Midbrain (tissue), 1 donor: ENCODE measurements at places on chromosomes 6 and 20.
A peak's percentile ranks its signal among the peaks of the same experiment; 100 is the strongest.

GRCh38 chr20:6100246-6100645 lies 22.6 kb downstream of the FERMT1 start:
- no peak for DNase-seq

DNA sequence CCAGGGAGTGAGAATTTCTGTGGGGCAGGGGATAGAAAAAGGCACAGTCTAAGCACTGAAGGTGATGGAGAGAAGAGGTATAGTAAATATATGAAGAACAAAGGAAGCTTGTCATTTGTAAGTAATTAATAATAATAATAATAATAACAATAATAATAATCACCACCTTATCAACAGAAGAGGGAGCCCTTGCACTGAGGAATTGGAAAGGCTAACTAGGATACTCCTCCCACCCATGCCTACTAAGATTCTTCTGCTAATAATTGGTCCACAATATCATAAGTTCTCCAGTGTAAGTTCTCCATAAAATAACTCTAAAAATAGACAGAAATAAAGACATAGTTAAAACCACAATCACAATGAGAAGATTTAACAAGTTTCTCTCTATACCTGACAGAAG lies 912 bp upstream of the OR12D3 start:
- DNase-seq: no peak

DNA sequence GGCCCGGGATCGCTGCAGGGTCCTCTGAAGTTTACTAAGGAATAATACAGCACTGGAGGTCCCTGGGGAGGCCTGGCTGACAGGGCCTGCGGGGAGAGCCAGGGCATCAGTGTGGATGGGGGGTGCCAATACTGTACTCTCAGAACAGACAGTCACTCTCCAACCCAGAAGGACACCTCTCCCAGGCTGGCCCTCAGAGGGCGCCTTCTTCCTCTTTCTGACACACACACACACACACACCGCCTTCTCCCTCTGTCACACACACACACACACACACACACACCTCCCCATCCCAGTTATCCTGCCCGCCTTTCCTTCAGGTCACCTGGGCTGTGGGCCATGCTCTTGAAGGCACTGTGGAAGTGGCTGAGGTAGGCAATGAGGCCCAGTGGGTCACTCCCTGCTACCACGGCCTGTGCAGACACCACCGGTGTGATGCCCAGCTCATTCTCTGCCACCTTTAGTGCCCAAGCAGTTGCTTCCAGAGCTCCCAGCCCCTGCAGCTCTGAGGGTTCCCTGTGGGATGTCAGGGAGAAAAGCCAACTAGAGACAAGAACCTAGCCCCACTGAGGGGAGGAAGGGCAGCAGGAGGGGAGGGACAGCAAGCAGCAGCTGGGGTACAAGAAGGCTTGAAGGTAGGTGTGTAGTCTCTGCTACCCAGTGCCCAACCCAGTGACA lies 7.5 kb downstream of the SMPD2 start:
- no peak for DNase-seq

GRCh38 chr6:11043378-11043960 lies 636 bp downstream of the ELOVL2 start:
- DNase-seq: no peak

DNA sequence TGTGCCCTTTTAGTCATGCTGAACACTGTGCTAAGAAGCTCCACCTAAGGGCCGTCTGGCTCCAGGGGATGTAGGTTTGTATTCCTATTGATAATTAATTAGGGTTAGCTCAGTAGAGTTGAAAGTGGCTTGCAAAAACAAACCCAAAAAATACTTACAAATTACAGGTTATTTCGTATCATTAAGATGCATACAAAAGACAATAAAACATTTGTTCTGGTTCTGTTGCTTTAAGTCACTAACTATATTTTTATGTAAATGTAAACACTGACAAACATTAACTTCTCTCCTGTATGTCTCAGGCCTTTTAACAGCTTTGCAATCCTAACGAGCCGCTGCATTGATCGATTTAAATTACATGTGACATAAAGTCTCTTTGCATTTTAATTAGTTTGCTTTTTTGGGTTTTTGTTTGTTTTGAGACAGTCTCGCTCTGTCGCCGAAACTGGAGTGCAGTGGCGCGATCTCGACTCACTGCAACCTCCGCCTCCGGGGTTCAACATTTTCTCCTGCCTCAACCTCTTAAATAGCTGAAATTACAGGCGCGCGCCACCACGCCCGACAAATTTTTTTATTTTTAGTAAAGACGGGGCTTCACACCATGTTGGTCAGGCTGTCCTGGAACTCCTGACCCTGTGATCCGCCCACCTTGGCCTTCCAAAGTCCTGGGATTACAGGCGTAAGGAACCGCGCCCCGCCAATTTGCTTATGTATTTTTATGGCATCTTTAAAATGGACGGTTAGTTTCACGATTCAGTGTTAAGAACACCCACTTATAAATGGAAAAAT lies 110.9 kb downstream of the HFE start:
- no peak for DNase-seq

- no peak for DNase-seq
These were observed 348.1 kb downstream of the GRIK2 start for GRCh38 chr6:101741474-101742171.

GRCh38 chr6:161749576-161749975 lies 475.7 kb upstream of the AGPAT4 start:
- DNase-seq: no peak

- no peak for DNase-seq
These were observed 210.2 kb upstream of the ECI2 start for GRCh38 chr6:4345543-4345942.

DNA sequence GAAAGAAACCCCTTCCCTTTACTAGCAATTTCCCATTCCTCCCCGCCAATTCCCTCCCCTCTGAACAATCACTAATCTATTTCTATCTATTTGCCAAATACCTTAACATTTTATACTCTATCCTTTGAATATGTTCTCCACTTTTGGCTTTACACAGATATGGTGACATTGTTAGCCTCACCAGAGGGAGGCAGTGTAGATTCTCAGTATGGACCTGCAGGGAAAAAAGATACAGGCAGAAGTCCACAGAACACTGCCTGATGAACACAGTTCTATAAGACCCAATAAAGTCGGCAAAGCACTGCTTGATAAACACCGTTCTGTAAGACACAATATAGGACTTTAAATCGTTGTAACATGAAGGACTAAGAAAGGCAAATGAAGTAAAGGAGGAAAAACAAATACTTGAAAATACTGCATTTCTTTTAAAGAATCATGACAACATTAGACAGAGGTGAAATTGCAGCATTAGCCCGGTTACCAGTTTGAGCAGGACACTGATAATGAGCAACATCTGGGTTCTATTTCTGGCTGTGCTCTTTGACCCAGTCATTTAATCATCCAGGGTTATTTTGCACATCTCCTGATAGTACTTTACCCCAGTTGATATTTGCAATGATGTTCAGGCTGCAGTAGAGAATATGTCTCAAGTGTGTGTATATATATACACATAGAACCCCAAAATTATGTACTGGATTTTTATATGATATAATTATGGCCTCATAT lies 296.8 kb downstream of the UTRN start:
- peak; percentile 6 for DNase-seq

DNA sequence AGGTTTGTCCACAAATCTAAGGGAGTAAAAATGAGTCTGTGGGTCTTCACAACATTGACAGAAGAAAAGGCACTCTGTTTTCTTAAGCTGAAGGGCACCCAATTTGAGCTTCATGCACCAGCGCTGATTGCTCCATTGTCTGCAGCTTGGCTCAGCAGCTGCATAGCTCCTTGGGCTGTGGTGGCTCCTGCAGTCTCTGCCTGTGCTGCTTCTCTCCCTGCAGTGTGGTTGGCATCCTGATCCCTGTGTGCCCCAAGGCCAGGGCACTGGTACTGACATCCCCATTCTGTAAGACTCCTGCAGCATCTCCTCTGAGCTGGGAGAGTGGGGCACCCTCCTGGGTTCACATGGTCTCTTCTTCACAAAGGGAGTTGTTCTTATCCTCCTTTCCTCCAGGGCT lies 83.2 kb upstream of the B3GAT2 start:
- DNase-seq: no peak

GRCh38 chr6:25959890-25960536 lies 2.6 kb upstream of the TRIM38 start:
- DNase-seq: no peak

- DNase-seq: no peak
These were observed 104.9 kb downstream of the TCP11 start for GRCh38 chr6:35036059-35036827.

DNA sequence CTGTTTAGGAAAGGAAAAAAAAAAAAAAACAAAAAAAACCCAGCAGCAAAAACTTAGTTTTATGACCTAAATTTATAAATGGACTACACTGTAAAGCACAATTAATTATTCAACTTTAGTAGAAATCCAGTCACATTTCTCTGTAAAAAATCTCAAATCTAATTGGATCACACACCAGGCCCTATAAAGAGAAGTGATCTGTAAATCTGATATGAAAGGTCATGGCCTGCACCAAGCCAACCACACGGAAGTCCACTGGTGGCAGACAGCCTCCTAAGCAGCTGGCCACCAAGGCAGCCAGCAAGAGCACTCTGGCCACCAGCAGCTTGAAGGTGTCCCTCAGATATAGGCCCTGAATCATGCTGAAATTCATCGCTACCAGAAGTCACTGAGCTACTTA lies 131.6 kb downstream of the HFE start:
- no peak for DNase-seq
